RCC 7860 (cell line): ENCODE measurements at places on chromosomes 4 and X.

GRCh38 chrX:24646006-24646405 lies 1.1 kb downstream of the PCYT1B start:
- DNase-seq = no peak

- DNase-seq = no peak
Measured at GRCh38 chrX:19133784-19134183, 11.5 kb upstream of the ADGRG2 start.

GRCh38 chrX:80808881-80809411 lies 731 bp downstream of the BRWD3 start:
- DNase-seq = no peak

DNA sequence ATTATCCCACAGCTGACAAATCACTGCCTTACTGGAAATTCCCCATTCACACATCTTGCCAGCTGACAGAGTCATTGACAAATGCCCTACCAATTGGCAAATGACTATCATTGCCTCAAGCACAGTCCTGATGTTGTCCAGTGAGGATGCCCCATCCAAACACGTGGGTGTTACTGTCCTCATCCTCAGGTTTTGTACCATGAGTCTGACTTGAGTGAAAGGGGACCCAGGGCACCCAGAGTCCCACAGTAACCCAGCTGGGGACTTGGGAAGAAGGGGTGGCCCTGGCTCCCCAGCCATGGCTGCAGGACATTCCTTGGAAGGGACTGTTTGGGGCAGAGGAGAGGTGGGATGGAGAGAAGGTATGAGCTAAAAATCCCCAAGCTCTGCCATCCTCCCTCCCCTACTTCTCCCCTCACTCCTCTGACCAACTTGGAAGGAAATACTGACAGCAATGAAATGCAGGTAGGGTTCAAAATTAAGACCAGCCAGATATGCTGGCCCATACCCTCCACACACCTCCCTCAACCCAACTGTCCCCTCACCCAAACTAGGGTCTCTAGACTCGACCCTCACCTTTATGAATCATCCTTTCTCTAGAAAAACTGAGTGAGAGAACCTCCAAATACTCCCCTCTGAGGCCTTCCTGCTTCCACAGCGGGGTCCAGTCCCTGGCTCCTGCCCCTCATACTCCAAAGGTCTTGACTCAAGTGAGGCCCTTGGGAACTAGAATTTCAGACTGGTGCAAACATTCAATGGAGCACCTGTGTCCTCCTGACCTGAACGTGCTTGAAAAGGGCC lies 5.1 kb downstream of the TIMP1 start:
- no peak for DNase-seq

GRCh38 chrX:31245714-31246113 lies 173.9 kb upstream of the FTHL17 start:
- DNase-seq = no peak

GRCh38 chr4:6824772-6825402 lies 42.4 kb downstream of the KIAA0232 start:
- DNase-seq = no peak

DNA sequence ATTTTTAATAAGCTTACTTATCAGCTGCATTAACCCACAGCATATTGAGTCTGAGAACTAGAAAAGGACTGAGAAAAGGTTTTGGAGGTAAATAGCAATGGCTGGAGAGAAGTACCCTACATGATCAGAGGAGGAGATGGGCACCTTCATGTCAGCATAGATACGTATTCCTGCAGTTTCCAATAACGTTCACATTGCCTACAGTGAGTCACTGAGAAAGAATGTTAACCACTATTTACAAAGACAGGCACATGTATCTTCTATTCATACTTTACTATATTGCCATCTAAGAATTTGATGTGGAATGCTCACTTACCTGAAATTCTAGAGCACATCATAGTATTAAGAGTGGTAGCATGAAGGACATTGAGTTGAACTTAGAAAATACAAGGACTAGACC lies 92.5 kb downstream of the TLL1 start:
- peak; percentile 24 for DNase-seq

DNA sequence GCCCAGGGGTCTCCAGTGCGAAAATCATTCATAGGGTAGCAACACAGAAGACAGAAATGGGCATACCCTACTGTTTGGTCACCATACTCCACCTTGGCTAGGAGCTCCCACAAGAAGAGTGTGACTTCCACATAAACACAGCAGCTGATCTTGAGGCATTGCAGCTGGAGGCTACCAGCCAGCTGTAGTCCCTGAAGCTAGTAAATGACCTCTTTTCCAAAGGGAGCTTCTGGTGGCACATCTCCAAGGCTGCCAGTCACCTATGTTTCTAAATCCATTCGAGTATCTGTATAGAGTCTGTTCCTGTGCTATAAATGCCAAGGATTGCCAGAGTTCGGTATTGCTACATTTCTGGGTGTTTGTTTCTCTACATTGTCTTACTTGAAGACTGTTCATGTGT lies 21.3 kb upstream of the PNPLA4 start:
- DNase-seq = no peak

- no peak for DNase-seq
Measured at GRCh38 chr4:133982533-133983224, 218.9 kb downstream of the PABPC4L start.

GRCh38 chr4:13980317-13981310 lies 353.1 kb upstream of the BOD1L1 start:
- DNase-seq = peak; percentile 88

DNA sequence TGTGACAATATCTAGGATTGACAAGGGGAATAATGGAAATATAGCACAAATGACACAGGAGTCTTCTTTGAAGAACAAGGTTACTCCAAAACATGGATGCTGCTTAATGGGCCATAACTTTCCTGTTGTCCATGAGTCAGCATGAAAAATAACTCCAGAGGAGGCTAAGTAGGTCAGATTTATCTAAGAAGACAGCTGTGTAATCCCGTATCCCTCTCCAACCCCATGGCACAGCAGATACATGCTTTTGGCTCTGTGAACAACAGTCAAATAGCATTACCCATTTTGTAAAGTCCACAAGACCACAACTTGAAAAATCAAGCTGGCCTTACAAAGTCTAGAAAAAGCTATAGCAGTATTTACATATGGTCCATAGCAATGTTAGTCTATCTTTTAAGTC lies 2.1 kb upstream of the TMEM131L start:
- DNase-seq = peak; percentile 37

DNA sequence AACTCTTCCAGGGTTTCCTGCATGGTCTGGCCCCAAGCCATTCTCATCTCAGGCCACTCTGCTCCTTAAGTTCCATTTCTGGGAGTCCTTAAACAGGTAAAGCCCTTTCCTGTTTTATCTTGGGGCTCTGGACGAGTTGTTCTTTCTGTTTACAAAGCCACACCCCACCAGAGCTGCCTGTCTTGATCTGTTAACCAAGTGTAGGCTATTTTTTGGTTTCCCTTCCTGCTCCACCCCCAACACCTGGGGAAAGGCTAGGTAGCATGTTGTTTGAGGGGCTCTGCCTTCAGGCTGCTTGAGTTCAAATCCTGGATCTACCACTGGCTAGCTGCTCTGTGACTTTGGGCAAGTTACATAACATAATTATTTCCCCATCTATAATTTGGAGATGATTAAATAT lies 40.0 kb downstream of the ERVMER34-1 start:
- DNase-seq = no peak

DNA sequence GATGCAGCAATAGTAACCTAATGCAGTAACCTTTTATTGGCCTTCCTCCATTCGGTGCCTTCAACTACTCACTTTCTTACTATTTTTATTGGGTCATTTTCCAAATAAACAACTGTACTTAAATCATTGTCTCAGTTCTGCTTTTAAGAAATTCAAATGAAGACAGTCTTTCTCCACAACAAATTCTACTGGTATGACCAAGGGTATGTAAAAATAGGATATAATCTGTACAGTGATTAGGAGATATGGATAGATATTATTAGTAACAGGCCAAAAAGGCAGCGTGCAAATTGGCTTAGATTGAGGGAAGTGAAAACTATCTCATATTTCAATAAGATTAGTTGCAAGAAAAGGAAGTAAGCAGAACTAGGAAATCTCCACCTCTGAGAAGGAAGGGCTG lies 177.4 kb upstream of the PPP1R2C start:
- no peak for DNase-seq

GRCh38 chr4:36323816-36324419 lies 42.5 kb downstream of the DTHD1 start:
- no peak for DNase-seq

DNA sequence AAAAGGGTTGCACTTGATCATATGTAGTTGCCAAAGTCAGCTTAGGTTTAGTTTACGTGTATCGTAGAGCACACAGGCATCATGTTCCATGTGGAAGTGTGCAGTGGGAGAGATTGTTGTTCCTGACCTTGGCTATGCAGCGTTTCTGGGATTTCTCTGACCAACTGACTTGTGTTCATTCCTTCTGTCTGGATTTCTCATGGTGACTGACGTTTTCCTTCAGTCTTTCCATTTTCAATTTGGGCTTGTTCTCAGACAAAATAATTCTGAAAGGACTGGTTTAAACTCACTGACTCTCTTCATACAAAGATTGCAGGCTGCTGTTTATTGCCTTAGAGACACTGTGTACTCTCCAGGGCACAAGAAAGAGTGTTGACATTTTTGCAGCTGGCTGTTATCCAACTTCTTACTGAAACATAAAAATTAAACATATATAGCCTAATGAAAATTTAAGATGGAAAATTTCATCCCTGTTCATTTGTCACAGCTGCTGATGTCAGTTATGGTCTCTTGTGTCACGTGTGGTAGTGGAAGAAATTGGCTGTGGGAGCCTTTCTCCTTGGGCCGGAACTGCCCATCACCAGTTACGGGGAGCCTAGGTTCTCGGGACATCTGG lies 95.4 kb downstream of the TNIP2 start:
- DNase-seq = no peak

DNA sequence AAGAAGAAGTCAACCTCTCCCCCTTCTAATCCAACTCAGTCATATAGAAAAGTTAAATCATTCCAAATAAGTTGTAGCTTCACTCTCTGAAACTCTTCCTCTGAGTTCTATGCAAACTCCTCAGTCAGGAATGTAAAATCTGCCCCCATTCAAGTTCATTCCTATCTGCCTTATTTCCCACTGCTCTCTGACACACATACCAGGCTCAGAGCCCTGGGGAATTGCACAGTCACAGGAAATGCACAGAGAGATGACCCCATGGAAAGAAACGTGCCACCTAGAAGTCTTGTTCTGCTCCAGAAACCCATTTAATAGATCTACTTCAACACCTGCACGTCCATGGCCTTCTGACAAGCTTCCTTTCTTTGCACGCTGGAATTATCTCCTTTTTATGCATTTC lies 236.0 kb upstream of the VCX3A start:
- no peak for DNase-seq

- no peak for DNase-seq
Measured at GRCh38 chr4:143762511-143762910, 62.0 kb upstream of the FREM3 start.

DNA sequence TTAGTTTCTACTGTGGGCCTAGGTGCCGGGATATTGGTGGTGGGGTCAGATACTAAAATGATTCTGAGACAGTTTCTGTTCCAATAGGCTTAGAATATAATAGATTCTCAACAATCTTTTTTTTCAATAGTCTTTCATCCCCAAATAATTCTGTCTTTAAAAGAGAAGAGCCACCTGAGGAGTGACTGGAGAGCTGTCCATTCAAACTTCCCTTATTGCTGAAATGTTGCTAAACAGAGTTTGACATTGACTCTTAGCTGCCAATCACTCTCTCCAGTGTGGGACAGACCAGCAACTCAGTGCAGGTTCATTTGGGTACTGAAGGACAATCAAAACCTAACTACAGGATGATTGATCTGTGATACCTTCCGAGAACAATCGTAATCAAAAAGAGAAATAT lies 12.4 kb upstream of the ADH7 start:
- no peak for DNase-seq

GRCh38 chr4:104531390-104531789 lies 36.7 kb upstream of the CXXC4 start:
- no peak for DNase-seq

GRCh38 chr4:142801966-142802365 lies 44.1 kb downstream of the INPP4B start:
- no peak for DNase-seq

DNA sequence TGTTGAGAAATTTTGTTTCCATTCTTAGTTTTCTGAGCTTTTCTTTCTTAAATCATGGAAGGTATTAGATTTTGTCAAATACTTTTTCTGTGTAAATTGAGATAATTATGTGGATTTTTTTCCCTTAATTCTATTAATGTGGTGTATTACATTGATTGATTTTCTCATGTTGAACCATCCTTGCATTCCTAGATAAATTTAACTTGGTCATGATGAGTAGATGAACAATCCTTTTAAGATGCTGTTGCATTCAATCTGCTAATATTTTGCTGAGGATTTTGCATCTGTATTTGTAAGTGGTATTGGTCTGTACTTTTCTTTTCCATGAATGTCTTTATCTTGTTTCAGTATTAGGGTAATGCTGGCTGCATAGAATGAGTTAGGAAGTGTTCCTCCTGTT lies 20.3 kb upstream of the CTBP1 start:
- DNase-seq = no peak

DNA sequence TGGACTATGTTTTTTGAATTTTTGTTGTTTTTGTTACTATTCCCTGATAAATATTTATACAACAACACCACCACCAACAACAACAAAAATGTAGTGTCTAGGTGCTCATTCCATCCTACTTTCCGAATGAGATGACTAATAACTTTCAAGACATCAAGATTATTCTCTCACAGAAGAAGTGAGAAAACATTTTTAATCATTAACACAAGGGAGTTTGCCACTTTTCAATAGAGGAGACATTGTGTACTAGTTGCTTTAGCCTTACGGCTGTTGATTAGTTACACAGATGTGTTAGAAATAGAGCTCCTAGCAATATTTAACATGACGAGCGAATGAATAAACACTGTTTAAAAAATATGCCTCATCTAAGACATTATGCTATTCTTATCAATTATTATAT lies 898.8 kb downstream of the C4orf33 start:
- DNase-seq = no peak

DNA sequence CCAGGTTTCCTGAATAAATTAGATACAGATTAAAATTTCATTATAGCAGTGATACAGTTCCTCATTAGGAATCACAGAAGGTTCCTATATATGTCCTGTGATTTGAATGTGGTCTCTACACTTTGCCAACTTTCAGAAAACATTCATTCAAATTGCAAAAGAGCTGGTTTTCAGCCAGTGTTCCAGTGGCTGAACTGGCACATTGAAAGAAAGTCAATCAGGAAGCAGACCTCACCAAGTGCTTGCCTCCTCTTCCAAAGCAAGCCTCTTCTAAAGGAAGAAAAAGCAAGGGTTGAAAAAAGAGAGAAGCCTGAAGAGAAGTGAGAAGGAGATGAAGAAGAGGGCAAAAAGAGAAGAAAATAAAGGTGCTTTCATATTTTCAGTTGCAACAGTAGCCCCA lies 12.7 kb downstream of the KLHL34 start:
- no peak for DNase-seq

DNA sequence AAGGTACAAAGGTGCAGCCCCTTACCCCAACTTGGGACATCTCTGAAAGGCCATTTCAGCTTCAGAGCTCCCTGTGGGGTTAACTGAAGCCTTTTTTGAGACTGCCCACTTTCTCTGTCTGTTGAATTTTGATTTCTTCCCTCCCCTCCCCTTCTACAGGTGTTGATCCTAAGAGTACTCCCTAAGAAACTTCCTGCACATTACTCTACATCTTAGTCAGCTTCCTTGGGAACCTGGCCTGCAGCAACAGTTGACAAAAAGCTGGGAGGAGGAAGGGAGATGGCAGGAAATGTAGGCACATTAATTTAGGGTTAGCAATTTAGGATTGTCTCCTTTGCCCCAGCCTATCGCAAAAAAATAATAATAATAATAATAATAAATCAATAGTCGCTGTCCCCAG lies 1.2 kb upstream of the IDS start:
- no peak for DNase-seq
